ENCODE measurements at places on chromosomes 2 and 18. TPM values are rescaled to one million over a fixed set of nuclear protein-coding genes. Genes with fewer than 3 reads are reported as not detected.

CYTIP gene
- not detected for total RNA-seq

HRH4 gene
- not detected for total RNA-seq

SLC9A4 gene
- total RNA-seq = 0.07 TPM

POTEC gene
- total RNA-seq = not detected

AFG3L2 gene
- total RNA-seq = 40.6 TPM

ATP6V1B1 gene
- 0.77 TPM for total RNA-seq

HNRNPA3 gene
- 316 TPM for total RNA-seq

DNAJC27 gene
- total RNA-seq = 3.2 TPM

DNER gene
- total RNA-seq = not detected

GBX2 gene
- 3.6 TPM for total RNA-seq

LYPD6 gene
- total RNA-seq = 3.1 TPM

GRCh38 chr18:34117319-34117718 lies 107.4 kb downstream of the NOL4 start:
- DNase-seq = no peak
- no peaks in the 10 kb centered on the region for H3K4me1 ChIP-seq
- no peak overlapping the region for H3K27ac ChIP-seq

- no peak for DNase-seq
- H3K27me3 ChIP-seq = no peaks in the 10 kb centered on the region
- H3K36me3 ChIP-seq = no peaks in the 10 kb centered on the region
- no peaks in the 10 kb centered on the region for H3K4me1 ChIP-seq
- H3K4me3 ChIP-seq = no peak overlapping the region
These were observed 209.3 kb downstream of the EIPR1 start for GRCh38 chr2:3168230-3168891.

DNA sequence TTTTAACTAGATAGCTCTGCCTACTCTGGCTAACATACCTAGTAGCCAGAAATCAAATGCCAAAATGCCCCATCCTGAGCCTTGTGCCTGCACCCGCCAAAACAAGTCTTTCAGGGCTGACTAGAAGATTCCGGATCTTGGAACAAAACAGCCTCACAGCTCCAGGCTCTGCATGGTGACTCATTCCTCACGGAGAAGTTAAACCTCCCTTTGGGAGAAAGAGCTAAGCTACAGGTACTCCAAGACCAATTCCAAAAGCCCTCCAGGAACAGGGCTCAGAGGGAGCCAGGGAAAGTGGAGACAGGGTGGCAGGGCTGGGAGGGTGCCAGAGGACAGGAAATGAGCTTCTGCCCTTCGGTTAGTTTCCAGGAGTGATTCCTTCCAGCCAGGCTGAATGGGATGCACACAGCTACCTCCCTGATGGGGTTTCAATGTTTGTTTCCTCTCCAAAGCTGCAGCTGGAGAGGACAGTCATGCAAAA lies 295.6 kb downstream of the TNS1 start:
- H3K27ac ChIP-seq = no peak overlapping the region
- DNase-seq = no peak
- H3K36me3 ChIP-seq = no peaks in the 10 kb centered on the region
- no peaks in the 10 kb centered on the region for H3K4me1 ChIP-seq
- no peak overlapping the region for H3K4me3 ChIP-seq

GRCh38 chr2:110759411-110759810 lies 27.0 kb downstream of the ACOXL start:
- DNase-seq = no peak
- H3K36me3 ChIP-seq = no peaks in the 10 kb centered on the region
- H3K27ac ChIP-seq = no peak overlapping the region
- H3K4me3 ChIP-seq = no peak overlapping the region
- no peaks in the 10 kb centered on the region for H3K4me1 ChIP-seq

GRCh38 chr2:230784795-230785194 lies 72.2 kb downstream of the CAB39 start:
- peaks cover 3% of the 10 kb centered on the region for H3K36me3 ChIP-seq
- DNase-seq = no peak
- H3K4me1 ChIP-seq = no peaks in the 10 kb centered on the region
- H3K4me3 ChIP-seq = no peak overlapping the region

- H3K27ac ChIP-seq = no peak overlapping the region
- no peaks in the 10 kb centered on the region for H3K4me1 ChIP-seq
- no peaks in the 10 kb centered on the region for H3K27me3 ChIP-seq
- no peak overlapping the region for H3K4me3 ChIP-seq
- H3K36me3 ChIP-seq = no peaks in the 10 kb centered on the region
These were observed 145.1 kb upstream of the RMP24 start for GRCh38 chr18:35827275-35827902.

GRCh38 chr2:24680196-24680595 lies 113.0 kb downstream of the PTRHD1 start:
- no peak overlapping the region for H3K27ac ChIP-seq
- H3K36me3 ChIP-seq = no peaks in the 10 kb centered on the region
- peaks cover 3% of the 10 kb centered on the region for H3K4me1 ChIP-seq
- H3K27me3 ChIP-seq = no peaks in the 10 kb centered on the region

DNA sequence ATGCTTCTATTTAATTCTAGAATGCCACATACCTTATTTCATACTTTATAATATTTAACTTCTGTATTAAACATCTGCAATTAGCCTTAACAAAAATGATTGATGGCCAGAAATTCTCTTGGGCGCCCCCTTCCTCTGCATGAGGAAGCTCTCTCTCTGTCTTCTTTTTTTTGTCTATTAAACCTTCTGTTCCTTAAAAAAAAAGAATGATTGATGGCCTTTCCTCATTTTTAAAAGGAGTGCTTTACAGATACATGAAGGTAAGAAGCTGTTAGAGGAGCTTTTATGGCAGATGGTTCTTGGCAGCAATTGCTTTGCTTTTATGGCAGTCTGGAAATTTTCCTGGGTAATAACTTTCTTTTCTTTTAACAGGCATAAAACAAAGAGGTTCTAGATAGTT lies 526.9 kb downstream of the SLC4A3 start:
- H3K4me1 ChIP-seq = no peaks in the 10 kb centered on the region
- H3K4me3 ChIP-seq = no peak overlapping the region
- no peak overlapping the region for H3K27ac ChIP-seq
- no peaks in the 10 kb centered on the region for H3K27me3 ChIP-seq
- DNase-seq = no peak
- no peaks in the 10 kb centered on the region for H3K36me3 ChIP-seq

GRCh38 chr18:22296304-22296703 lies 121.4 kb downstream of the CTAGE1 start:
- DNase-seq = peak; percentile 14
- H3K27me3 ChIP-seq = no peaks in the 10 kb centered on the region
- no peak overlapping the region for H3K27ac ChIP-seq
- H3K36me3 ChIP-seq = no peaks in the 10 kb centered on the region

DNA sequence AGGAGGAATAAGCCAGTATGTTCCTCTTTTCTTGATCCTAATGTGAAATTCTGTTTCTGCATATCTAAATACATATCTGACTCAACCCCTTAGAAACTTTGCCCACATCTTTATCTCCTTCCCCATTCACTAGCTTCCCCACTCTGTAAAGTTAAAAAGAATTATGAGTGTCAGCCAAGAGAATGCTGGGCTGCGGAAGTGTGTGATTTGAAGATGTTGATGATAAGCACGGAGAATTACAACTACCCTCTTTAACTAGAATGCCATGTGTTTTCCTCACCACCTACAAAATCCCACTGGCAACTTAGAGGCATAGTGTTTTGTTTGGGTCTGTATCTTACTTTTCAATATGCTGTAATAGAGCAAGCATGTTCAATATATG lies 490.4 kb upstream of the FANCL start:
- H3K4me3 ChIP-seq = no peak overlapping the region
- H3K27me3 ChIP-seq = no peaks in the 10 kb centered on the region
- H3K36me3 ChIP-seq = no peaks in the 10 kb centered on the region
- peak; percentile 40 for DNase-seq
- peaks cover 2% of the 10 kb centered on the region for H3K4me1 ChIP-seq

GRCh38 chr2:23454501-23455120 lies 69.6 kb downstream of the KLHL29 start:
- H3K4me1 ChIP-seq = no peaks in the 10 kb centered on the region
- no peak overlapping the region for H3K27ac ChIP-seq
- no peak for DNase-seq
- no peaks in the 10 kb centered on the region for H3K36me3 ChIP-seq

GRCh38 chr2:159256159-159256558 lies 30.3 kb downstream of the WDSUB1 start:
- no peak overlapping the region for H3K27ac ChIP-seq
- H3K4me1 ChIP-seq = peaks cover 4% of the 10 kb centered on the region
- no peaks in the 10 kb centered on the region for H3K36me3 ChIP-seq
- no peaks in the 10 kb centered on the region for H3K27me3 ChIP-seq

- H3K27me3 ChIP-seq = no peaks in the 10 kb centered on the region
- H3K4me1 ChIP-seq = peaks cover 32% of the 10 kb centered on the region
- H3K36me3 ChIP-seq = peaks cover 15% of the 10 kb centered on the region
- H3K4me3 ChIP-seq = no peak overlapping the region
These were observed 18.0 kb downstream of the C2orf74 start for GRCh38 chr2:61179701-61180639.

- no peaks in the 10 kb centered on the region for H3K27me3 ChIP-seq
- no peaks in the 10 kb centered on the region for H3K36me3 ChIP-seq
- peak within 1 kb of the TSS; percentile 34 for H3K4me3 ChIP-seq
- peaks cover 37% of the 10 kb centered on the region for H3K4me1 ChIP-seq
- peak within 1 kb of the TSS; percentile 49 for H3K27ac ChIP-seq
These were observed at the start of gene LIPG for GRCh38 chr18:49561289-49562193. Gene LIPG (plus strand): TSS chr18:49562057. CDS start chr18:49562309, 252 bp downstream.

GRCh38 chr2:54275541-54275940 lies 19.5 kb upstream of the TSPYL6 start:
- H3K4me3 ChIP-seq = no peak overlapping the region
- H3K27me3 ChIP-seq = peaks cover 2% of the 10 kb centered on the region
- DNase-seq = no peak
- no peaks in the 10 kb centered on the region for H3K36me3 ChIP-seq

GRCh38 chr2:106085181-106085940 lies 108.7 kb downstream of the UXS1 start:
- peak; percentile 52 for DNase-seq
- peaks cover 4% of the 10 kb centered on the region for H3K27me3 ChIP-seq
- H3K4me3 ChIP-seq = no peak overlapping the region
- no peaks in the 10 kb centered on the region for H3K36me3 ChIP-seq

GRCh38 chr2:231786917-231787292 lies 660 bp downstream of the COPS7B start:
- peaks cover 26% of the 10 kb centered on the region for H3K4me1 ChIP-seq
- DNase-seq = no peak
- peak overlapping the region; percentile 84 for H3K4me3 ChIP-seq
- no peak overlapping the region for H3K27ac ChIP-seq
- peaks cover 8% of the 10 kb centered on the region for H3K36me3 ChIP-seq
- no peaks in the 10 kb centered on the region for H3K27me3 ChIP-seq

DNA sequence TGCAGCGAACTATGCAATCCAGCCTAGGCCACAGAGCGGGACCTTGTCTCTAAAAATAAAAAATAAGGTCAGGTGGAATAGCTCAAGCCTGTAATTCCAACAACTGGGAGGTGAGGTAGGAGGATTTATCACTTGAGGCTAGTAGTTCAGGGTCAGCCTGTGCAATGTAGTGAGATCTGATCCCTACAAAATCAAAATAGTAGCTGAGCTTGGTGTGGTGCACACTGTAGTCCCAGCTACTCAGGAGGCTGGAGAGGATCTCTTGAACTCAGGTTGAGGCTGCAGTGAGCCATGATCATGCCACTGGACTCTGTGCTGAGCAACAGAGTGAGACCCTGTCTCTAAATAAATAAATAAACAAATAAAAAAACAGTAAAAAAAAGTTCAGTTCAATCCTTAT lies 5.7 kb downstream of the MBD5 start:
- H3K4me3 ChIP-seq = no peak overlapping the region
- H3K36me3 ChIP-seq = no peaks in the 10 kb centered on the region
- H3K4me1 ChIP-seq = peaks cover 19% of the 10 kb centered on the region
- DNase-seq = no peak
- H3K27me3 ChIP-seq = no peaks in the 10 kb centered on the region
- no peak overlapping the region for H3K27ac ChIP-seq

DNA sequence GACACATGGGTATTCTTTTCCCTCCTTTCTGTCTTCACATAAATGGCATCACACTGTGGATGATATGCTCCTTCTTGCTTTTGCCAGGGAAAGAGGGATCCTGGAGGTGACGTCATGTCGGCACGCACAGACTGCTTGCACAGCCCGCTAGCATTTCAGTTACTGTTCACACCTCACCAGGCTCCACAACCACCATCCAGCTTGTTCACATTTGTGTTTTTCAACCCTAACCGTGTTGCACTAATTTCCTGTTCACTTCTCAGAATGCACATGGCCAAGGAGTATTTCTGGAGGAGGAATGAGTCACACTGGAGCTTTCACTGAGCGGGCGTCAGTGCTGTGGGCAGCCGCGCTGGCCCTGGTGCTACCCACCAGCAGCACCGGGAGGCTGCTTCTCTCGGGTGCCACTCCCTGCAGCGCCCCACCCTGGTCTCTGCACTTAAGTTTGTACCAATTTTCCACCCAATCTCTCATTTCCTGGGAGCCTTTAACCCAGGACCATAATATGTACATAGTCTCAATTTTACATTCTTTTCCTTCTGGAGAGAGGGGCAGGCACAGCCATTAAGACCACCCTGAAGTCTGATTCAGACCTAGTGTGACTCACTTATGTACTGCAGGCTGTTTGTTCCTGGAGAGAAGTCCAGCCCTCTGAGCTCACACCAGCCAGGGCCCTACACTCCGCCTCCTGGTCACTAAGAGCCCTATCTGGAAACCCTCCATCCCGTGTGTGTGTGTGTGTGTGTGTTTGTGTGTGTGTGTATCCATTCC lies 65.1 kb downstream of the MBP start:
- no peaks in the 10 kb centered on the region for H3K36me3 ChIP-seq
- H3K27ac ChIP-seq = peak overlapping the region; percentile 79
- no peak overlapping the region for H3K4me3 ChIP-seq
- peaks cover 66% of the 10 kb centered on the region for H3K4me1 ChIP-seq
- no peaks in the 10 kb centered on the region for H3K27me3 ChIP-seq

DNA sequence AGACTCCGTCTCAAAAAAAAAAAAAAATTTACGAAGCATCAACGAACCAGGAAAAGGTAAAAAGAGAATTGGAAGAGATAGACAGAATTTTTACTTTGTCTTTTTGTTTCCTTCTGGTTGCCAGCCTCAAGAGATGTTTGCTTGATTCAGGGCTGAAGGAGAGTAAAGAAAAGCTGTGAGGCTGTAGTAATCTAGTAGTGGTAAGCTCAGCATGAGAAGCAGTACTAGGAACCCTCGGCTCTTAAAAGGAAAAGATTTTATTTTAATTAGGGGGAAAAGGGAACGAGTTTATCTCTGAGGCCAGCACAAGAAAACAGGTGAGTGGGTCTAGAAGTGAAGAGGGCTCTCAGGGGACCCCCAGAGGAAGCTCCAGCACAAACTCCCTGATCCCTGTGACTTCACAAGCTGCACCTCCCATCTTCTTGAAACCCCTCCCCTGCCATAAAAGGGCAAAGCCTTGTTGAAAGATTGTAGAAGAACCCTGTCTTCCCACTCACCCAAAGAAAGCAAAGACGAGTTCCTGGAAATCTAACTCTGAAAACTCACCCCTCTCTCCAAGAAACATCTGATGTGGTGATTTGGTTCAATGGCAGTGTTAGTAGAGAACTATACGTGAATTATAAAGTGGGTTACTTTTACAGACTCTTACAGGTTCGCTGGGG lies 8.6 kb downstream of the RBMS1 start:
- no peaks in the 10 kb centered on the region for H3K36me3 ChIP-seq
- no peak for DNase-seq
- no peak overlapping the region for H3K27ac ChIP-seq
- peaks cover 4% of the 10 kb centered on the region for H3K4me1 ChIP-seq

- no peaks in the 10 kb centered on the region for H3K4me1 ChIP-seq
- no peak overlapping the region for H3K4me3 ChIP-seq
- no peaks in the 10 kb centered on the region for H3K27me3 ChIP-seq
These were observed 342.1 kb downstream of the SLC4A3 start for GRCh38 chr2:219969508-219969907.
